ACHN (cell line): ENCODE measurements at places on chromosomes 2 and 18.

DNA sequence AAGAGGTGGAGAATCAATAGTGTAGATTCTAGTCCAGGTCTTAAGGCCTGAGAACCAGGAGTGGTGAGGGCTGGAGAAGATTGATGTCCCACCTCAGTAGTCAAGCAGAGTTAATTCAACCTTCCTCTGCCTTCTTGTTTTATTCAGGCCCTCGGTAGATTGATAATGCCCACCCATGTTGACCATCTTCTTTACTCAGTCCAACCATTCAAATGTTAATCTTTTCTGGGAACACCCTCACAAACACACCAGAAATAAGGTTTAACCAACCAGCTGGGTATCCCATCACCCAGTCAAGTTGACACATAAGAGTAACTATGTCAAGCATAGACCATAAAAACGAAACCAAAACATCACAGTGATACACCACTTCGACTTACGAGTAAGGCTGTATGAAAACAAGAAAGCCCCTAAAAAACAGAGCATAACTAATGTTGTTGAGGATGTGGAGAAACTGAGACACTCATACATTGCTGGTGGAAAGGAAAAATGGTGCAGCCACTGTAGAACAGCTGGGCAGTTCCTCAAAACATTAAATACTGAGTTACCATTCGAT is 57.5 kb downstream of the SLC35F5 start:
- no peak for DNase-seq

- peak; percentile 24 for DNase-seq
Measured at GRCh38 chr18:46518438-46518837, 138.6 kb downstream of the LOXHD1 start.

- no peak for DNase-seq
Measured at GRCh38 chr18:26791676-26792075, 73.8 kb downstream of the AQP4 start.

DNA sequence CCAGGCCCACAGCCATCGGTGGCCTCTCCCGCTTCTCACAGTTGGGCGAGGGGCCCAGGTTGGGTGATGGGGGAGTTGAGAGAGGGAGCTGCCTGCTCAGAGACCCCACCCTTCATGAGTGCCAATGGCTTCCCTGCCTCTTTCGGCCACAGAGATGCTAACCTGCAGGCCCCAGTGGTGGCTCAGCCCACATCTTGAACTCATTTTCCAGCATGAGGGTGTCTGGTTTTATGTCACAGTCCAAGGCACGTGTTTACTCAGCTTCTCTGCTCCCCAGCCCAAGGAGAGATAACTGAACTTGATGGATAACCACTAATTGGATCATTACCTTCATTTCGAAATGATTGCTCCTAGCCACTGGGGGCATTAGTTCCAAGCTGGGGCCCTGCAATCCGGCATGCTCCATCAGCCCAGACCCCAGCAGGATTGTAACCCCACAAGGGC is 45.9 kb upstream of the SIX2 start:
- DNase-seq, result no peak

GRCh38 chr2:23241121-23241520 is 143.9 kb upstream of the KLHL29 start:
- DNase-seq, result no peak

DNA sequence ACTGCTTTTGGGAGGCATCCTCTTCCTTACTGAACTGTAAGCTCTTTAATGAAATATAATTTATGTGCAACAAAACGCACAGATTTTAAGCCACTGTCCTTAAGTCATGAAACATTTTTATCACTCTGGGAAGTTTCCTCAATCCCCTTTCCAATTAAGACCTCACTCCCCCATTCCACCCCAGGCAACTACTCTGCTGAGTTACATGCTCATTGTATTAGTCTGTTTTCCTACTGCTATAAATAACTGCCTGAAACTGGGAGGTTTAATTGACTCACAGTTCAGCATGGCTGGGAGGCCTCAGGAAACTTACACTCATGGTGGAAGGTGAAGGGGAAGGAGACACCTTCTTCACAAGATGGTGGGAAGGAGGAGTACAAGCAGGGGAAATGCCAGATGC is 46.5 kb upstream of the KCNE4 start:
- DNase-seq, result no peak

DNA sequence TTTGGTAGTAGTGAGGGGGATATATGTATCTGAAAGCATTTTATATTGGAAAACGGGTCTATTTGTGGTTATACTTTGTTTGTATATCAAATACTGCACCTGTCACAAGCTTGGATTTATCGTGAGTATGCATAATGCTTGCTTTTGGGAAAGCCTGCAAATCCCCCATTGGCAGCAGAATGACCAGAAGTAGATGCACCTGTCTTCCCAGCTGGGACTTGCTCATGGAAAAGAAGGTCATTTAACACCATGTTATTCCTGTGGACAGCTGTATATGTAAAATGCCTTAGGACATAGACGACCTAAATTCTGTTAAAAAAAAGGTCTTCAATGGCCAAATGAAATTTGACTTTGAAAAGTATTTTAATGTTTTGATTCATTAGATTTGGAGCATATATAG is 599.4 kb downstream of the XIRP2 start:
- no peak for DNase-seq

- no peak for DNase-seq
Measured at GRCh38 chr18:14959550-14959949, 211.6 kb downstream of the ANKRD30B start.

DNA sequence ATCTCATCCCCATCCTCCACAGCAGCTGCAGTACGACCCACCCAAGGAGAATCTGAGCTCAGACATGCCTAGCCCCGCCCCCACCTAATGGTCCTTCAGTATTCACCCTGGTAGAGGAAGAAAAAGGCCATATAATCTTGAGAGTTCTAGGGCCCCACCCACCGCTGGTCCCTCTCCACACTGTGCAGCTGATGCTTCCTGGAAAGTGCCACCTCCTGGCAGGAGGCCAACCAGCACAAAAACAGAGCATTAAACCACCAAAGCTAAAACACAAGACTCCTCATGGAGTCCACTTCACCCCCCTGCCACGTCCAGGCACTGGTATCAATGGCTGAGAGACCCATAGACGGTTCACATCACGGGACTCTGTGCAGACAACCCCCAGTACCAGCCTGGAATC is 40.7 kb downstream of the MC4R start:
- no peak for DNase-seq

DNA sequence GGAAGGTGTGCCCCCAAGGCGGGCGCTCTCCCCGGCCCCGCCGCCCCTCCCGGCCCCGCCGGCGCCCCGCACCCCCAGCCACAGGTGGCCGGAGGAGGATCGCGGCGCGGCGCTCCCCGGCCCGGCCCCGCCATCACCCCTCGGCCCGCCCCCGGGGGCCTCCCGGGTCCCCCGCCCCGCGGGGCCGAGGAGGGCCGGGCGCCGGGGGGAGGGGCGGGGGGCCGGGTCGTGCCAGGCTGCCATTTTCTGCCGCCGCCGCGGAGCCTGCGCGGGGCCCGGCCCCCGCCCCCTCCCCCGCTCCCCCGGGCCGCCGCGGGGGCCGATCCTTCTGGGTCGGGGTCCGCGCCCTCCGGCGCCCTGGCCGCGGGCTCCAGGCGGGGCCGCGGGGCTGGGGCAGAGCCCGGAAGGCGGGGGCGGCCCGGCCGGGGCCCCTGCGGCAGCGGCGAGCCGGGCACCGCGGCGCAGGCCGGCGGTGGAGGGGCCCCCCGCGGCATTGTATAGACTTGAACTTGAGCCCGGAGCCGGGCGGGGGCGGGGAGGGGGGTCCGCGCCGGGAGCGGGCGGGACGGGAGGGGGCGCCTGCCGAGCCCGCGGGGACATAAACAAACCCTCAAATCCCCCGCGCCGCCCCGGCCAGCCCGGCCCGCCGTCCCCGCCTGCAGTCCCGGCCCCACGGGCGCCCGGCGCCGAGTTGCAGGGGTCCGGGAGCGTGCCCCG is 556 bp downstream of the DNMT3A start:
- DNase-seq, result peak; percentile 48

GRCh38 chr2:66145490-66145889 is 289.4 kb upstream of the MEIS1 start:
- DNase-seq, result no peak

DNA sequence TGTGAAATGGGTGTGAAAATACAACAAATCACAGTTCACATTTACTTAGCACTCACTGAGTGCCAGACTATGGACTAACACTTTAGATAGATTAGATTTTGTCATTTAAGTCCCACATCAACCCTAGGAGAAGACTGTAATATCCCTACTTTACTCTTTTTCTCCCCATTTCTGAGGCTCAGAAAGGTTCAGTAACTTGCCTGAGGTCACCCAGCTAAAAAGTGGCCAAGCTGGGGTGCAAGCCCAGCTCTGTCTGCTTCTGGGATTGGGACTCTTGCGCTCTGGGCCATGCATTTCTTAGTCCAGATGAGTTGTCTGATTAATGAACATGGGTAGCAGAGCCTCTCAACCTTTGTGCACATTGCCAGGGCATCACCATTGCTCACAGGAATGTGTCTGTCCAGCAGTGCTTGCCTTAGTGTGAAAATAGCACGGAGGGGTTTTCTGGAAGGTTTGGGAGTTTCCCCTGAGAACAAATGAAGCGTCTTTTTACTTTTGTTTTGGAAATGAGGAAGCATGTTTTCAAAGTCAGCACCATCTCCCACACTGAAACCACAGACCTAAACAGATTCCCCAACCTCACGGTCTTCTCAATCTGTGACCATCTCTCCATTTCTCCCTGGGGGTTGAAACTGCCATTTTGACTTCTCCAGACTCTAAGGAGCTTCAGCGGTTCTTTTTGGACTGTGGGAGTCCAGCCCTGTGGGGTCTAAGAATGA is 31.9 kb downstream of the NRP2 start:
- DNase-seq, result no peak

DNA sequence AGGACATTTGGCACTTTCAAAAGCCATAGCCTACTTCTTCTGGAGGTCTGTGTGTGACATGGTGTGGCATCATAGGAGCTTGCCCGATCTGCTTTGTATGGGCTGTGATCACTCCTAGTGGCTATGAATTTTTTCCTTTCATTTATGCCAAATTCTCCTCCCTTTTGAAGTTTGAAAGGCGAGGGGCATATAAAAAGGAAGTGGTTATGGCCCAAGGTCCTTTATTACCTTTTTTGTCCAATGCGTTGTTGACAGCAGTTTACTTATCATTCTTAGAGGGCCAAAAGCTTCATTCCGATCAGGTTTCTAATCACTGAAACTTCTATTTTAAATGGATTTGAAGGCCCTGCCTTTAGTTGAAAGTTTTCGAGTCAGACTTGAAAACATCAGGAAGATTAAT is 224.3 kb upstream of the FOSL2 start:
- DNase-seq, result no peak

DNA sequence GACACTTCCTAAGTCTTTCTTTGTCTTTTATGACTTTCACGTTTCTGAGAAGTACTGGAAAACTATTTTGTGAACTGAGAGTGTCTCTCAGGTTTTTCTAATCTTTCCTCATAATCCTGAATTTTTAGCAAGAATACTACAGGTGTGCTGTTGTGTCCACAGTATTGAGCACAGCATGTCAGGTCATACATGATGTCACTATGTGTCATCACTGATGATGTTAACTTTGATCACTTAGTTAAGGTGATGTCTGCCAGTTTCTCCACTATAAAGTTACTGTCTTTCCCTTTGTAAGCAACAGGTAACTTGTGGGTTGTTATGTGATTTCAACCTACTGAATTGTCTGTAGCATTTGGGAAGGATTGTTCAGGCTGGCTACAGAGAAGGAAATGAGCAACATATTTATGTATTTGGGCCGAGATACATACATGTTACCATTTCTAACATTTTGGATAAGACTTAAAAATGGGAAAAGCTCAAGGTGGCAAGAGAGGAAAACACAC is 11.1 kb downstream of the MATN3 start:
- no peak for DNase-seq

DNA sequence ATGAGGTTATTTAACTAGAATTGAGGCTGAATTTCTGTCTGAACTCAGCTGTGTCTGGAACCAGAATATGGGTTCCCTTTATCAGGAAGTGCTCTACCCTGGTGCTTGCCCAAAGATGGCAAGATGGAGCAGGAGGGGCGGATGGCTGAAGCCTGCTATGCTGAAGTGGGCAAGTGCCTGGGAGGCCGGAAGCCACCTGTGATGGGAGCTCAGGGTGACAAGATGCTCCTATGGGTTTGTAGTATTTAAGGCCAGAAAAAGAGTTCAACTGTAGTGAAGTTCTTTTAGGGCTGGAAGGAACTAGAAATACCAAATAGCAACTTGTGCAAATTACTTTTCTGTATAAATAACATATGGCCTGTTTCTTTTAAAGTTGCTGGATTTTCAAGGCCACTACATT is 808.9 kb upstream of the RAB6C start:
- DNase-seq, result no peak

GRCh38 chr18:51603551-51603950 is 406.1 kb upstream of the MEX3C start:
- DNase-seq, result no peak

- peak; percentile 53 for DNase-seq
Measured at GRCh38 chr2:154623819-154624218, 74.7 kb upstream of the KCNJ3 start.

DNA sequence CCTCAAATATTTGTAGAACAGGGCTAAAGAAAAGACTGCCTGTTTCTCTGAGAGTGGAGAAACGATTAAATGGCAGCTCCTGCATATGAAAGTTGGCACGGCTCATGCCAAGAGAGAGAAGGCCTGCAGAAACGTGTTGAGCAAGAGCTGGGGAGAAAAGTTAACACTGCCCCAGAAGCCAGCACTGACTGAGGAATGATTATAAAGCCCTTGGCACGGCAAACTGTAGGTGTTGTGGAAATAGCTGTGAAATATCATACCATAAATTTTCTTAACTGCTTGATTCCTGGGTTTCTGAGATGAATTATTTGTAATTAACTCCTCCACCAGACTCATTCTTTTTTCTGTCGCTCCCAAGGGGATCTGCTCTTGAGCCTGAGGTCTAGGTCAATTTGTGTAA is 4.3 kb downstream of the FRZB start:
- no peak for DNase-seq

DNA sequence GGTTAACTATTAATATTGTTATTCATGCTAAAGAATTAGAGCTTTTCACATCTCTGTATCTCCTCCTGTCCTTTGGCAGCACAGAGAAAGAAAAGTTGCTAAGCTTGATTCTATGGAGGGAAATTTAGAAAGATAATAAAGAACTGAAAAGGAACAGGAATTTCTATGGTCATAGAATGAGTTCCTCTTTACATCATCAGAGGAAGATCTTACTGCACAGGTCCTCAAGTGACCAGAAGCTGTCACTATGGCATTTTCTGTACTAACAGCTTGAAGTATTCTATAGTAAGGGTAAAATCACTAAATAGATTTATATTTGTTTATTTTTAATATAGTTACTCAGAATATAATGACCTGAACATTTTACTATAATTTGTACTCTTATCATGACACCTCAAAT is 6.0 kb upstream of the PRKD3 start:
- no peak for DNase-seq

- DNase-seq, result no peak
Measured at GRCh38 chr2:149213764-149214493, 116.5 kb upstream of the LYPD6 start.

GRCh38 chr2:148582679-148583511 is 61.7 kb upstream of the EPC2 start:
- peak; percentile 8 for DNase-seq

- no peak for DNase-seq
Measured at GRCh38 chr18:75330308-75330707, 97.2 kb downstream of the SMIM21 start.

GRCh38 chr2:154243685-154244084 is 372.0 kb downstream of the GALNT13 start:
- DNase-seq, result no peak
